ENCODE measurements at places on chromosomes 7 and 10.
A peak's percentile ranks its signal among the peaks of the same experiment; 100 is the strongest.

- no peaks in the 10 kb centered on the region for H3K27me3 ChIP-seq
- H3K4me3 ChIP-seq = no peak overlapping the region
- DNase-seq = no peak
- no peaks in the 10 kb centered on the region for H3K4me1 ChIP-seq
- no peaks in the 10 kb centered on the region for H3K36me3 ChIP-seq
Measured at GRCh38 chr7:153509768-153510167, 542.4 kb upstream of the DPP6 start.

GRCh38 chr10:70898687-70899086, 10.3 kb upstream of the PCBD1 start:
- H3K36me3 ChIP-seq = no peaks in the 10 kb centered on the region
- no peaks in the 10 kb centered on the region for H3K4me1 ChIP-seq
- no peaks in the 10 kb centered on the region for H3K27me3 ChIP-seq
- no peak overlapping the region for H3K27ac ChIP-seq
- DNase-seq = no peak
- no peak overlapping the region for H3K4me3 ChIP-seq

DNA sequence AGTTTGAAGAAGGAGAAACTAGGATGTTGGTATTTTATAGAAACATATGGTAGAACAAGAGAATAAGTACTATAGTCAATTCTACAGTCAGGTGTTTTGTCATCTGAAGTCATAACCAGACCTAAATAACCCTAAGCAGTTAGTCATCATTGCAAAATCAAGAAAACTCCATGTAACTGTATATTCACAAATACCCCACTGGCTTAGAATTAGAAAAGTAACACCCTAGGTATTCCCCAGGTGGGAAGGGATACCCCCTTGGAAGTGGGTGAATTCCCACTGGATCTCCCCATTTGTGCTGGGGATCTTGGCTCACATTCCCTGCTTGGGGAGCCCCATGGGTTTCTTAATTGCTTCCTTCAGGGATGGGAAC, 45.9 kb upstream of the ITGB8 start:
- H3K36me3 ChIP-seq = no peaks in the 10 kb centered on the region
- DNase-seq = no peak
- H3K27me3 ChIP-seq = no peaks in the 10 kb centered on the region
- no peak overlapping the region for H3K27ac ChIP-seq

- no peak for DNase-seq
- H3K27me3 ChIP-seq = no peaks in the 10 kb centered on the region
- H3K4me1 ChIP-seq = no peaks in the 10 kb centered on the region
- no peak overlapping the region for H3K27ac ChIP-seq
Measured at GRCh38 chr10:111677759-111678158, 505.8 kb downstream of the GPAM start.

DNA sequence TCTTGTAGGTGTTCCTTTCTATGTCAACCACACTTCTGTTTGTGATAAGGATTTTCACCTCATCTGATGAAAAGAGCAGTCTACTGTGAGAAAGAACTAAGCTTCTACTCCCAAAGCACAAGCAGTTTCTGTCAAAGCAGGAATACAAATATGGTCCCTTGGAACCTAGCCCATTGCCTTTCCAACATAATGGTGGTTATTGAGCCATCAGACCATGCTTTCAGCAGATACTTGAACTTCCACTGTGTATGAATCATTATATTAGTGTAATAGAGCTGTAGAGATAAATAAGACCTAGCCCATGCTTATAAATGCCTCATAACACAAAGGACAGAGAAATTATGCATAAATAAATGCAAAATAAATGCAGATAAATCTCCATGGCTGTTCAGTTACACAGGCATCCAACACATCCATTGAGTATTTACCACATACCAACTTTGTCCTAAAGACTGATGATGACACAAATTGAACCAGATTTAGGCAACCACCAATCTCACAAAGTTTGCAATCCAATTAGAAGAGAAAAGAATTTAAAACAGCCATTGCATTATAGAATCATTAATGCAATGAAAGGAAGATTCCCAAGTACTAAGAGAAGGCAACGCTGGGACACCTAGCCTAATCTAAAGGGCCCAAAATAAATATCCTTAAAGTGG, 729.4 kb upstream of the C7orf33 start:
- no peak for DNase-seq
- H3K4me1 ChIP-seq = no peaks in the 10 kb centered on the region
- no peak overlapping the region for H3K27ac ChIP-seq
- H3K4me3 ChIP-seq = no peak overlapping the region
- H3K27me3 ChIP-seq = no peaks in the 10 kb centered on the region

DNA sequence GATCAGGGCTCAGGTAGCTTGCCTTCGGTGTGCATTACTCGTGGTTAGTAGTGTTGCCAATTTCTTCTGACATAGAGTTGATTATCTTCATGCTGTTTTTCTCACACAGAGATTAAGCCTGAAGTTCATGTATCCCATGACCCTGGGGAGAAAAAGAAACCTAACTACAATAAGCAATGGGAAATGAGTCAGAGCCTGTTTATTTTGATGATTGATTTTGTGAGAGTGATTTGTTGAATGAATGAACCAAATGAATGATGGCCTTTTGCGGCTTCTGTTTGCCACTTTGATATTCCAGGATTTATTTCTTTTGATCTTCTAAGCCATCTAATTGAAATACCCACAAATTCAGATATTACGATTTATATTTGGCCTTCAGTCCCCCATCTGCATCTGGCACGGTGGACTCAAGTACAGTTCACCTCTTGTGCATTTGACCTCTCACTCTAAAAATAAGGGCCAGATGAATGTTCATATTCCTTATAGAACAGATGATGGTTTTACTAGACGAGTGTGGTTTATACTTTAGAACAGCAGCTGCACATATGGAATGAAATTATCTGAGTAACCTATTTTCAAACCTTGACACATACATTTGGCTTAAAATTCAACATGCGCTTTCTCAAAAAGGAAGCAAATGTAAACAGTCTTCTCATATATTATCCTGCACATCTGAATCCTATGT, 110.7 kb downstream of the PLCE1 start:
- H3K27me3 ChIP-seq = no peaks in the 10 kb centered on the region
- H3K4me1 ChIP-seq = no peaks in the 10 kb centered on the region
- no peaks in the 10 kb centered on the region for H3K36me3 ChIP-seq
- no peak for DNase-seq

- peaks cover 9% of the 10 kb centered on the region for H3K36me3 ChIP-seq
- H3K4me3 ChIP-seq = peak overlapping the region; percentile 88
- H3K27me3 ChIP-seq = no peaks in the 10 kb centered on the region
- H3K27ac ChIP-seq = no peak overlapping the region
Measured at GRCh38 chr7:139232904-139233303, 1.9 kb downstream of the UBN2 start.

GRCh38 chr10:4202938-4203337, 417.9 kb upstream of the KLF6 start:
- H3K36me3 ChIP-seq = peaks cover 7% of the 10 kb centered on the region
- H3K4me1 ChIP-seq = no peaks in the 10 kb centered on the region
- DNase-seq = no peak
- H3K27ac ChIP-seq = peak overlapping the region; percentile 7

- H3K36me3 ChIP-seq = no peaks in the 10 kb centered on the region
- no peaks in the 10 kb centered on the region for H3K27me3 ChIP-seq
- H3K4me1 ChIP-seq = no peaks in the 10 kb centered on the region
- no peak for DNase-seq
- H3K27ac ChIP-seq = no peak overlapping the region
- no peak overlapping the region for H3K4me3 ChIP-seq
Measured at GRCh38 chr10:34181553-34182300, 633.4 kb downstream of the PARD3 start.

DNA sequence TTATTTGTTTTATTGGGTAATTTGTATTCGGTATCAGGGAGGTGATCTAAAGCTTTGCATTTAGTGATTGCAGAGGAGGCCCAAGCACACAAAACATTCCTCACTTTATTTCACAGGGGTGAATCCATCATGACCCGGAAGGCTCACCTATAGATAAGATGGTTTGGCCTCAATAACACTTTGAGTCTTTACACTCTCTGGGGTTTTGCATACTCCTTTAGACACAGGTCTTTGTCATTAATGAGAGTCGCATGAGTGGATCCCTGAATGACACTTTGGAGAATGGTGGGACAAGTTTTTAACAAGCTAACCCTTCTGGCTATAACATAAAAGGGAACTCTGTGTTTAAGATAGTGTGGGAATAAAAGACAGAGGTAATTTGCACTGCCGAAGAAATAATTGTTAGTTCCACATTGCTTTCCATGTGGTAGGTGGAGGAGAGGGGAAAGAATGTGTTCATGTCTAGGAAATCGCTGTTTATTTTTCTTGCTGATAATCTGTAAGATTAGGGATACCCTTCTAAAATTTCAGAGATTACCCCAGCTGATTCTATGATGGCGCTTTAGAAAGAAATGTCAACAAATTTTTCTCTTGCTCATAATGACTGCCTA, 455.8 kb downstream of the TFEC start:
- H3K27me3 ChIP-seq = no peaks in the 10 kb centered on the region
- H3K27ac ChIP-seq = no peak overlapping the region
- no peaks in the 10 kb centered on the region for H3K4me1 ChIP-seq
- no peaks in the 10 kb centered on the region for H3K36me3 ChIP-seq

GRCh38 chr10:72784551-72785351, 92.8 kb downstream of the MCU start:
- H3K4me1 ChIP-seq = peaks cover 20% of the 10 kb centered on the region
- H3K4me3 ChIP-seq = no peak overlapping the region
- DNase-seq = no peak
- H3K27me3 ChIP-seq = no peaks in the 10 kb centered on the region

DNA sequence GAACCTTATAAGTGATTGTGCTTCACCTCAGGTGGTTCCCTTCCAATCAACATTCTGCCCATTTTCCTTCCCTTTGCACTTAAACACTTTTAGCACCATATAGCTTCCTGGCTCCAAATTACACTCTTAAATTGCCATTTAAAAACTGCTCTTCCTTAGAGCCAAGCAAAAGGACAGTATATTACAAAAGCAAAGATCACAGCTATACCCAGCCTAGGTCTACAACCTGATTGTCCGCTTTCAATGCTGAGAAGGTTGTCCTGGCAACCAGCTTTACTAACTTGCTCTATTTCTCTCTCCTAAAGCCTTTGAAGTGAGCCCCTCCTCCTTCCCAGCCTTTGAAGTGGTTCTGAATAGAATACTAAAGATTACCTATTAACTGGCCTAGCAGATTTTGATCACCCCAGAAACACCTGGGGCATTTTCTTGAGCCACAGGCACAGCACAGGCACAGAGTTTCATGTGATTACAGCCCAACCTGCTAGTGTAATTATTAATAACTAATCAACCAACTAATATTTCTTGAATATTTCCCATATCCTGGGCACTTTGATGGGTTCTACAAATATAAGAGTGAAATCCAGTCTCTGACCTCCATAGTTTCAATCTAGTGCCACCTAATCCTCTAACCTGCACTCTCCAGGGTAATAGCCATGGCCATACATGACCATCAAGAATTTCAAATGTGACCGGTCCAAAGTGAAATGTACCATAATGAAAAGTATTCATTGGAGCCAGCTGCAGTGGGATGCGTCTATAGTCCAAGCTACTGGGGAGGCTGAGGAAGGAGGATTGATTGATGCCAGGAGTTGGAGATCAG, 63.6 kb upstream of the TRIM24 start:
- no peaks in the 10 kb centered on the region for H3K36me3 ChIP-seq
- H3K4me3 ChIP-seq = no peak overlapping the region
- no peaks in the 10 kb centered on the region for H3K27me3 ChIP-seq
- no peak for DNase-seq
- H3K4me1 ChIP-seq = no peaks in the 10 kb centered on the region

- no peaks in the 10 kb centered on the region for H3K4me1 ChIP-seq
Measured at GRCh38 chr10:20089879-20090278, 273.6 kb downstream of the PLXDC2 start.

GRCh38 chr7:71173955-71174354, 42.0 kb downstream of the GALNT17 start:
- DNase-seq = no peak
- H3K27me3 ChIP-seq = no peaks in the 10 kb centered on the region

GRCh38 chr10:96973809-96974747, 142.0 kb downstream of the LCOR start:
- no peak for DNase-seq
- no peak overlapping the region for H3K4me3 ChIP-seq
- peak overlapping the region; percentile 21 for H3K27ac ChIP-seq
- no peaks in the 10 kb centered on the region for H3K27me3 ChIP-seq
- H3K4me1 ChIP-seq = no peaks in the 10 kb centered on the region

DNA sequence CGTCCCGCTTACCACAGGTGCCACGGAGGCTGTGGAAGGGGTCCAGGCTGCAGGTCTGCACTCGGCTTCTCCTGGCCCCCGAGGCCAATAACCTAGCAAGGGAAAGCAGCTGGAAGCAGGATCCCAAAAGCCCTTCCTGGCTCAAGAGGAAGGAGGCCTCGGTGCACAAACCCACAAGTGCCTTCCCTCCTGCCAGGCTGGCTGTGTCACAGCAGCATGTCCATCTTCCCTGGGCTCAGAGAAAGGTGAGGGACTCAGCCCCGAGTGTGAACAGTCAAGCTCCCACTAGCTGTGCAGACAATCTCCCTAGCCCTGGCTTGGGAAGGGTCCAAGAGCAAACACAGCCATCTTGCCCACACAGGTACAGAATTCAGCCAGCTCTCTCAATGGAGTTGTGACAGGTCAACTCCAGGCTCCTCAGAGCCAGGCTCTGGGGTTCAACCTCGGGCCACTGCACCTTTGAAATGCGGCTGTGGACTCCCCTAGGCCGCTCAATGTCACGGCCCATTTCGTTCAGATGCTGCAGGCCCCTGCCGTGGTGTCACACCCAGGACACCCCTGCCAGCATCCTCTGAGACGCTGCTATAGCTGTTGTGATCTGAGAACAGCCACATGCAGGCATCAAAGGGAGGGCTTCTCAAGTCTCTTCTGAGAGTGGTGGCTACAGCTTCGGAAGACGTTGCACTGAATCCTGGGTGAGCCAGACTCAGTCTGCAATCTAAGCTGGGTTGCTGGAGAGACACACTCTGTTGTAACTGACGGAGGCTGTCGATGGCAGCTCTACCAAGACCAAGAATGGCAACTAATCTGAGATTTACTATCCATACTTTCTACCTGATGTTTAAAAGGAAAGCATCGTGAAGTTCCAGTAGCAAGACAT, 137.9 kb downstream of the DIP2C start:
- no peak for DNase-seq
- H3K4me3 ChIP-seq = no peak overlapping the region
- no peaks in the 10 kb centered on the region for H3K36me3 ChIP-seq
- H3K27me3 ChIP-seq = no peaks in the 10 kb centered on the region
- peaks cover 6% of the 10 kb centered on the region for H3K4me1 ChIP-seq

GRCh38 chr7:54802841-54803240, 43.8 kb upstream of the SEC61G start:
- no peaks in the 10 kb centered on the region for H3K27me3 ChIP-seq

- no peak overlapping the region for H3K4me3 ChIP-seq
- no peaks in the 10 kb centered on the region for H3K27me3 ChIP-seq
- no peaks in the 10 kb centered on the region for H3K36me3 ChIP-seq
- peaks cover 11% of the 10 kb centered on the region for H3K4me1 ChIP-seq
- H3K27ac ChIP-seq = no peak overlapping the region
Measured at GRCh38 chr10:3396116-3396515, 223.5 kb upstream of the PITRM1 start.

GRCh38 chr10:110657973-110658691, 14.0 kb downstream of the RBM20 start:
- DNase-seq = no peak
- H3K27ac ChIP-seq = peak overlapping the region; percentile 9

Measured in ascending aorta (tissue), 2 donors.